ENCODE measurements at places on chromosomes 3 and 15.

DNA sequence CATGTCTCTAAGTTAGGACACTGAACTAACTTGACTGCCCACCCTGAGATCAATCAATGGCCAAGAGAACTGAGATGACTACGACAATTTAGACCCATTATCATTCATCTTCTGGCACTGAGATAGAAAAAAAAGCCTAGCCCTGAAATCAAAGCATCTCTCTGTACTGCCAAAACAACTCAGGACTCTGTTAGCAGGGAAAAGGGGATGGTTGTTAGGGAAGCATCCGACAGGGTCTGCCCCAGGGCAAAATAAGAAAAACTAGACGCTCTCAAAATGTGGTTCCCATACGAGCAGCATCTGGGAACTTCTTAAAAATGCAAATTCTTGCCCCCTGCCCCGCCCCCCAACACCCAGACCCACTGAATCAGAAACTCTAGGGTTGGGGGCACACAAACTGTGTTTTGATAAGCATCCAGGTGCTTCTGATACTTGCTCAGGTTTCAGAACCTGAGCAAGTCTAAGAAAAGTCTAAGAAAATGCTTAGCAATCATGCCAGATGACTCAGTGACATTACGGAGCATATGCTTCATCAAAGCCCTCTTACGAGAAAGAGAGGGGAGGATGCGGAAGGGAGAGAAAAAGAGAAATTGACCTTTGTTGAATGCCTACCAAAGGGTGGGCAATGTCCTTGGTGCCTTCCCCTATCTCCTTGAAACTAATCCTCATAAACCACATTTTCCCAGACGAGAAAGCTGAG, 172.8 kb upstream of the HES1 start:
- H3K4me1 ChIP-seq: peaks cover 27% of the 10 kb centered on the region
- H3K36me3 ChIP-seq: no peaks in the 10 kb centered on the region
- H3K27me3 ChIP-seq: peaks cover 91% of the 10 kb centered on the region
- DNase-seq: no peak

DNA sequence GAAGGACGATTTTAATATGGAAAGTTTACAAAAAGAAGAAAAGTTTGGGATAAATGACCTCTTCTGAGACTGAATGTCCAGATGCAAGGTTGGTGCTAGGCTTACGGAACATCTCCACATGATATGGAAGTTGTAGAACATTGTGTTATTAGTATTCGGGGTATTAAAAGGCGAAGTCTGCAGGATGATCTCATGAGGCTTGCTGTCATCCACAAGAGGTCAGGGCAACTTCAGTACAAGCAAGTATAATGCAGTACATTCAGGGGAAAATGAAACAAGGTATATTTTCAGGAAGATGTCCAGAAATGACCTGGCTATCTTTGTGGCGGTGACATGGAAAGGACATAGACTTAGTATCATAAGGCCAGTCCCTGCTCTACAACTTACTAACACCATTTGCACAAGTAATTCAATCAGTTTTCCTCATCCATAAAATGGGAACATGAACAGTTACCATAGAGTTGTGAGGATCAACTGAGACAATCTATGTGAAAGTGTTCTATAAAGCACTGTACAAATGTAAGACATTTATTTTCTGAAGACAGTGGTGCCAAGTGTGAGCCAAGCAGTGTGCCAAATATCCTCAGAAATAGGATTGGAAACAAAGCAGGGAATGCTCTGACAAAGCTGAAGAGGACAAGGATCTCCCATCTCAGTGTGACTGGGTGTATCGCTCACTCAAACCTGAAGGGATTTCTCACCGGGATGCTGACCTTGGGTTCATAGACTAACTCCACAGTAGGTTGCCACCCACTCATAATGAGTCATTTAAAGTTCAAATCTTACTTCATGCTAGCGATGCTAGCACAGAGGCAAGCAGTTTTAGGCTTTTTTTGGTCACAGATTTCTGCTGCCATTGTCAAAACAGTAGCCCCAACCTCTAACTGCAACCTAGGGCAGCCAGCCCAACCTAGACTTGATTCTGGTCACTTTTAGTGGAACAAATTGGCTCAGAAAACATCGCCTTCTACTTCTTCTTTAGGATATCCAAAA, 118.3 kb downstream of the TIGIT start:
- no peak for DNase-seq
- H3K4me3 ChIP-seq: no peak overlapping the region
- no peaks in the 10 kb centered on the region for H3K27me3 ChIP-seq
- peaks cover 56% of the 10 kb centered on the region for H3K4me1 ChIP-seq
- H3K27ac ChIP-seq: peak overlapping the region; percentile 87
- no peaks in the 10 kb centered on the region for H3K36me3 ChIP-seq

DNA sequence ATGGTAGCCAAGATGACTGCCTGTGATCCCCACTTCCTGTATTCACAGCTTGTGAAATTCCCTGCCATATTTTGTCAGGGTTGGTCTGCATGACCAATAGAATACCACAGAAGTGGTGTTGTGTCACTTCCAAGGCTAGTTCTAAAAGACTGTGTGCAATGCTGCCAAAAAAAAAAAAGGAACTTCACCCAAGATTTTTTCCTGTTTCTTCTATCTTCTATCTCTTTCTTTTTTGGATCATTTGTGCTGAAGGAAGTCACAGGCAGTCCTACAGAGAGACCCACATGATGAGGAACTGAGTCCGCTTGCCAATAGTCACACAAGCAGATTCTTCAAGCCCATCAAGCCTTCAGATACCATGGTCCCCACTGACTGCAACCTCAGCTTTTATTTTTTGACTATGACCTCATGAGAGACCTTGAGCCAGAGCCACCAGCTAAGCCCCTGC, 18.1 kb upstream of the RAF1 start:
- no peak overlapping the region for H3K4me3 ChIP-seq
- no peak for DNase-seq
- peaks cover 6% of the 10 kb centered on the region for H3K4me1 ChIP-seq

- H3K4me3 ChIP-seq: no peak overlapping the region
- DNase-seq: no peak
- H3K27me3 ChIP-seq: peaks cover 50% of the 10 kb centered on the region
- no peaks in the 10 kb centered on the region for H3K4me1 ChIP-seq
- no peaks in the 10 kb centered on the region for H3K36me3 ChIP-seq
- H3K27ac ChIP-seq: no peak overlapping the region
Measured at GRCh38 chr15:79299126-79299840, 11.6 kb upstream of the TMED3 start.

- no peak overlapping the region for H3K4me3 ChIP-seq
- H3K27me3 ChIP-seq: no peaks in the 10 kb centered on the region
- H3K4me1 ChIP-seq: 0 out of 2 replicates have a peak, but pooled peaks cover 2% of the 10 kb centered on the region
- no peak overlapping the region for H3K27ac ChIP-seq
- no peak for DNase-seq
Measured at GRCh38 chr3:6204891-6205290, 656.0 kb upstream of the GRM7 start.

DNA sequence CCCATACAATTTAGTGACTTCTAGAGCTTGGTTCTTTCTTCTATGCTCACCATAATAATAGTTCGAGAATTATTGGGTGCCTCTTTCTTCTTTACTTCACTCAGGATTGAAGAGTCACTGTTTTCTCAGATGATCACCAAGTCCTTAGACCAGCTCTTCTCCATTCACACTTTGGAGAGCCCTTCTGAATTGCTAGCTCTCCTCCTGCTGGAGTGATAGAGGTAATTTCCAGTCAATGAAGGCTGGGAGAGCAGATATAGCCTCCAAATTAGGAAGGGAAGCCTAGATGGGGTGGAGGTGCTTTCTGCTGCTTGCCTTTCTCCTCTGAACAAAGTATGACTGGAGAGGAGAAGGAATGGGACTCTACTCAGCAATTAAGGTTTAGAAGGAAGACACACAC, 10.7 kb upstream of the BBX start:
- no peaks in the 10 kb centered on the region for H3K27me3 ChIP-seq
- H3K4me1 ChIP-seq: no peaks in the 10 kb centered on the region

Measured in WTC11 (cell line).